ENCODE measurements at places on chromosomes 11 and 22.
A peak's percentile ranks its signal among the peaks of the same experiment; 100 is the strongest.

DNA sequence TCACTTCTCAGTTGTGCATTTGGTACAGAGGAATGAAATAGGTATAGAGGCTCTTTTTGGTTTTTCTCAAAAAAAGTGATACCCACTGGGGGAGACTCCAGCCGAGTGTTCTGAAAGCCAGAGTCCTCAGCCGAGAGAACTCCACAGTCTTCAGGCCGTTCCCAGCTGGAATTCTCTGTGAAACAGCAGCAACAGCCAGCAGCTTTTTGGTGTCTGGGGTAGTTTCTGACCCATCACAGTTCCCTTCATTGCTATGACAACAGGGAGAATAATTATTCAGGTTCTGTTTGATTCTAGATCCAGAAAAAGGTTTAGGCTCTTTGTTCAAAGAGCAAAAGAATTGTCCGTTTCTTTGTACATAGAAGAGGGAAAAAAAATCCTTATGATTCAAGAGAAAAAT is 84.6 kb downstream of the C22orf31 start:
- no peak for DNase-seq

DNA sequence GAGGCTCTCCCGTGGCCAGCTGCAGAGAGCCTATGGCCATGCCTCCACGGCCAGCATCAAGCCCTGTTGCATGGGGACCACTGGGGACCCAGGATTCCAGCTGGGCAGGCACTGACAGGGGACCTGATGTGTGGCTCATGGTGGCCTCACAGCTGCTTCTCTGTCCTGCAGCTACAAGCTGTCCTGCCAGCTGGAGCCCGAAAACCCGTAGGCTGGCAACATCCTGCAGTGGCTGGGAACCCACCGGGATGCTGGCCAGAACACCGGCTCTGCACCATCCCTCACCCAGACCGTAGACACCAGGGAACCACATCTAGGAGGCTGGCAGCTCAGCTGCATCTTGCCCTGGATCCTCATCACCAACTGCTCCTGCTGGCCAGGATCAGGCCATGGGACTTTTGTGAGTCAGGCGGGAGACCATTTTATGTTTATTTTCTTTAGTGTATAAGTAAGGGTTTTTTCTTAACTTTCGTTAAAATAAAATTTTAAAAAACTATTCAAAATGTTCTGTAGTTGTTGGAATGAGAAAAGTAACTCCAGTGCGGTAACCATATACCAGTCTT is 7.9 kb downstream of the RGL4 start:
- DNase-seq = no peak

DNA sequence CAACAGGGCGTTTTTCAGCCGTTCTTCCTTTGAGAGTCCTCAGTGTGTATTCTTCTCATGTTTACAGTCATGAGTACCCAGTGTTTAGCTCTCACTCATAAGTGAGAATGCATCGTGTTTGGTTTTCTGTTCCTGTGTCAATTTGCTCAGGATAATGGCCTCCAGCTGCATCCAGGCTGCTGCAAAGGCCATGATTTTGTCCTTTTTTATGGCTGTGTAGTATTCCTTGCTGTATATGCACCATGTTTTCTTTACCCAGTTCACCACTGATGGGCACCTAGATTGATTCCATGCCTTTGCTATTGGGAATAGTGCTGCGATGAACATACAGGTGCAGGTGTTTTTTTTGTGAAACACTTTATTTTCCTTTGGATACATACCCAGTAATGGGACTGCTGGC is 23.5 kb downstream of the B3GAT1 start:
- DNase-seq = no peak

DNA sequence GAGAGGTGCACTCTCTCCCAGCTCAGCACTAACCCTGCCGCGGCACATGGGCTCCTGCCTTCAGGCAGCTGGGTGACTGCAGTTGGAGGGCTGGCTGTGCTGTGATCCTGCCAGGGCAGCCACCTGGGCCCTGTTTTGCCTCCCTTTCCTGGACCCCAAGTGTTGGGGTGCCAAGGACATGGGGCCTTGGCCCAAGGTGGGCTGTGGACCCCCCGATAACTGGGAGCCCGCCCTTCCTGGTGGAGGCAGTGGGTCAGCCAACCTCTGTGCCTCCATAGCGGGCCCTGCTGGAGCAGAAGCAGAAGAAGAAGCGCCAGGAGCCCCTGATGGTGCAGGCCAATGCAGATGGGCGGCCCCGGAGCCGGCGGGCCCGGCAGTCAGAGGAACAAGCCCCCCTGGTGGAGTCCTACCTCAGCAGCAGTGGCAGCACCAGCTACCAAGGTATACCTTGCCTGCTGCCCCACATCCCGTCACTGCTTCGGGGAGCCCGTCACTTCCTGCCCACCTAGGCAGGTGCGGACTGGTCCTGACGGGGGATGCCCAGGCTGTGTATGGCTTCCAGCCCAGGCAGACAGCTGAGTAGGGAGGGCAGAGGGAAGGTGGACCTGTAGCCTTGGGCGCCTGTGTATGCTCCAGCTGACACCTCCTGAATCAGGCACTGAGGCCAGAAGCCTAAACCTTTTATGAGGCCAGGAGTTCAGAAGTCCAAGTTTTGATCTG is 8.9 kb downstream of the TUB start:
- DNase-seq = no peak

DNA sequence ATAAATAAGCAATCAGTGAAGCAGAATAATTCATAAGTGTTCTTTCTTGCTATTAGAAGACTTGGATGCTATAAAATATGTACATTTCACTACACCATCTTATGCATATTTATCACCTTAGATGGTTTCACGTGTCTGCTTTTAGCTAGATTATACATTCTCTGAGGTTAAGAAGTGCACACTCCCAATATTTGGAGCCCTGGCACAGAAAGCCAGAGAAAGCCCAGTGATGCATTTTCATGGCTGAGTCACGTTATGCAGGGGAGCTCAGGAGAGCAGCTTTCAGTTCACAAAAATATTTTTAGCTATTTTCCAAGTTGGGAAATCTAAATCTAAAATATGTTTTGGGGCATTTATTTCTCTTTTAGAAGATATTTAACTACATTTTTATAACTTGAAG is 5.1 kb upstream of the TP53AIP1 start:
- no peak for DNase-seq

GRCh38 chr22:42699976-42700352 is 20.7 kb downstream of the A4GALT start:
- no peak for DNase-seq

GRCh38 chr11:28043930-28044709 is 63.8 kb downstream of the KIF18A start:
- no peak for DNase-seq

- DNase-seq = no peak
Observed at GRCh38 chr22:19596680-19597398, 72.6 kb upstream of the CLDN5 start.

GRCh38 chr11:4072668-4073285 is 21.8 kb upstream of the RRM1 start:
- DNase-seq = peak; percentile 82

DNA sequence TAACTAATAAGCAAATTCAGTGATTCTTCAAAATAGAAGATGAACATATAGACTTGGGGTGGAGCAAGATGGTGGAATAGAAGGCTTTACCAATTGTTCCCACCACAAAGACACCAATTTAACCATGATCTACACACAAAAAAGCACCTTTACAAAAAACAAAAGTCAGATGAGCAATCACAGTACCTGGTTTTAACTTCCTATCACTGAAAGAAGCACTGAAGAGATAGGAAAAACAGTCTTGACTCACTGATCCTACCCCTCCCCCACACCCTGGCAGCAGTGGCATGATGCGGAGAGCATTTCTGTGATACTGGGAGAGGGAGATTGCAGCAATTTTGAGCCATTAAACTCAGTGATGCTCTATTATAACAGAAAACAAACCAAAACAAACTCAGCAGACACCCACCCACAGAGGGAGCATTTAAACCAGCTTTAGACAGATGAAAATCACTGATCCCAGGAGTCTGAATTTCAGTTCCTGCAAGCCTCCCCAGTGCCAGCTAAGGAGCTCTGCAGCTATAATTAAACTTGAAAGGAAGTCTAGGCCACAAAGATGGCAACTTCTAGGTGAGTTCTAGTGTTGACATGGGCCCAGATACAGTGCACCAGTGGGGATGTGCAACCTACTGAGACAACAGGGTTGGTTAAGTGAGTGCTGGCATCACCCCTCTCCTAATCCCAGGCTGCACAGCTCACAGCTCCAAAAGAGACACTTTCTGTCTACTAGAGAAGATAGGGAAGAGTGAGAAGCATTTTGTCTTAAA is 161.8 kb upstream of the GRIA4 start:
- DNase-seq = no peak

DNA sequence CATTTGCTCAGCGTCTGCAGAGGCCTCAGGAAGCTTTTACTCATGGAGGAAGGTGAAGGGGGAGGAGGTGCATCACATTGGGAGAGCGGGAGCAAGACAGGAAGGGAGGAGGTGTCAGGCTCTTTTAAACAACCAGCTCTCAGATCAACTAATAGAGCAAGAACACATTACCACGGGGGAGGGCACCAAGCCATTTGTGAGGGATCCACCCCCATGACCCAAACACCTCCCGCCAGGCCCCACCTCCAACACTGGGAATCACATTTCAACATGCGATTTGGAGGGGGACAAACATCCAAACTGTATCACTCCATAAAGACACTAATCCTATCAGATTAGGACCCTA is 18.9 kb upstream of the THY1 start:
- no peak for DNase-seq

DNA sequence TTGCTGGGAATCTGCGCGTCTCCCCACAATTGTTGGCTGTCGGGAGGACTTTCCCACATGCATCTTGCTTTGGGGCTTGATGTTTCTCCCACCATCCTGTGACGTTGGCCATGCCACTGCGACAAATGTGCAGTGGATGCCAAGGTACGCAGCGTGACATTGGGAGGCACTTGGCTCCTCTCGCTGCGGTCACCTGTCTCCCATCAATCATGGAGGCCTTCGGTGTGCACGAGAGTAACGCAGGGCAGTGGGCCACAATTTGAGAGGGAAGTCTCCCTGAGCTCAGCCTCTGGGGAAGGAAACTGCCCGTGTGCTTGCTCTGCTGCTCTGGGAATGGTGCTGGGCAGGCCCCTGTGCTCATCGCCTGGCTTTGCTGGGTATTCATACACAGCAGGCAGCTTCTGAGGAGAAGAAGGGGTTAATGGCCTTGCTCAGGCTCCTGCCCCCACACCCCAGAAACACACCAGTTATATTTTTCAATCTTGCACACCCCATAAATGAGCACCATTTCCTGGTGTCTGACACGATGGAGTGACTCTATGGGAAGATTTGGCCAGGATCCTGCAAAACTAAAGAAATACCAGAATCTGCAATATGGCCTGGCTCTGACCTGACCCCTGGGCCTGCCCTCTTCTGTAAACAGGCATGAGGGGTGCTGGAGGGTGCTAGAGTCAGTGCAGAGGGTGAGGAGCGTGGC is 153.5 kb downstream of the ADAMTS15 start:
- no peak for DNase-seq

- DNase-seq = peak; percentile 64
Observed at GRCh38 chr11:133906746-133907145, 50.0 kb downstream of the IGSF9B start.

- DNase-seq = no peak
Observed at GRCh38 chr11:63811522-63811921, 1.7 kb upstream of the SPINDOC start.

DNA sequence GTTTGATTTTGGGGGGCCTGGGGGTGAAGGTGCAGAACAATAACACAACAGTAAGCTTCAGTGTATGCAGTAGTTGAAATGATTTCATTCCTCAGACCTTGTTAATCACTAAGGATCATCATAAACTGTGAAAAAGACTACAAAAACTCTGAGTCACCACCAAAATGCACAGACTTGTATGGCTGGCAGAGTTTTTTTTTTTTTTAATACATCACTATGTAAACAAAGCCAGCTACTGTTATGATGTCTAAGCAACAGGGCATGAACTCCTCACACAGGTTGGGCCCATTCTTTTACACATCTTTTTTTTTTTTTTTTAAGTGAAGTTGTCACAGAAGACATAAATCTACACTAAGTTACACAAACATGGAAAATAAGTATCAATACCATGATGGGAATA is 311.9 kb downstream of the GUCY1A2 start:
- DNase-seq = no peak

GRCh38 chr11:126440276-126440675 is 84.8 kb downstream of the ST3GAL4 start:
- no peak for DNase-seq

DNA sequence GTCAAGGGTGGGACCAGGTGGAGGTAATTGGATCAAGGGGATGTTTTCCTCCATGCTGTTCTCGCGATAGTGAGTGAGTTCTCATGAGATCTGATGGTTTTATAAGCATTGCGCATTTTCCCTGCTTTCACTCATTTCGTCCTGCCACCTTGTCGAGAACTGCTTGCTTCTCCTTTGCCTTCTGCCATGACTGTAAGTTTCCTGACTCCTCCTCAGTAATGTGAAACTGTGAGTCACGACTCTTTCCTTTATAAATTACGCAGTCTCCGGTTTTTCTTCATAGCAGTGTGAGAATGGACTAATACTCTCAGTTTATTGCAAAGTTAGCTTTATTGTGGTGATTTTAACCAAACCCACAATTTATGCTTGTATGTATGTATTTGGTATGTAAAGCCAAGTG is 878.5 kb upstream of the ANO3 start:
- no peak for DNase-seq

DNA sequence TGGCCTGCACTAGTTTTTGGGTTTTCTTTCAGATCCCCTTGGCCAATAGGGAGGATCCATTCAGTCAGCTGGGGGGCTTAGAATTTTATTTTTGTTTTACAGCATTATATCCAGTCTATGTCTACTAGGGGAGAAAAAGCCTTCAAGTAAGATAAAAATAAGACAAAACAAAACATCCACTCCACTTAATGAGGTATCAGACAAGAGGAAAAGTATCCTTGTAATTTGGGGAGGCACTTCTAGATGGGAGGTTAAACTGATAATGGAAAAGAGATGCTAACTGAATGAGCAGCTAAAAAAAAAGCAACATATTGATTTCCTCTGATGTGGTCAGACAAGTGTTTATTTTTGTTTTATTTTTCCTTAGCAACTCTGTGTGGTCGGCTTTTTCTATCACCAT is 278.0 kb upstream of the ANO3 start:
- DNase-seq = no peak

DNA sequence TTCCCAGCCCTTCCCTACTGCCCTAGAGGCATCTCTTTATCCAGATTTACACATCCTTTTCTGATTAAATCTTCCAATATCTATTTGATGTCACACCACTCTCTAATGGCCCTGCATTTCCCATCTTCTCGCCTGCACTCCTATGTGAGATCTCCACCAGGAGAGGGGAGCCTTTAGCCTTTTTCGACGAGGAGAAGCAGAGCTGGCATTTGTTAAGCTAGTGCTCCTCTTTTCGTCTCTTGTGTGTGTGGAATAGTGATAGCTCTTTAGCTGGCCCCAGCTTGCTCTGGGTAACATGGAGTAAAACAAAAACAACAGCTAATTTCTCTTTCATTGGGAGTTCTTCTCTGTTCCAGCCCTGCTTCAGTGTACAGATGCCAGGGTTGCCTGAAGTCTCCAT is 536.5 kb downstream of the NTM start:
- peak; percentile 27 for DNase-seq

GRCh38 chr11:46696212-46696558 is 4.2 kb downstream of the ARHGAP1 start:
- peak; percentile 94 for DNase-seq

- no peak for DNase-seq
Observed at GRCh38 chr22:32409977-32410376, 2.1 kb downstream of the RTCB start.
